ENCODE measurements at places on chromosomes 13 and 19.

DNA sequence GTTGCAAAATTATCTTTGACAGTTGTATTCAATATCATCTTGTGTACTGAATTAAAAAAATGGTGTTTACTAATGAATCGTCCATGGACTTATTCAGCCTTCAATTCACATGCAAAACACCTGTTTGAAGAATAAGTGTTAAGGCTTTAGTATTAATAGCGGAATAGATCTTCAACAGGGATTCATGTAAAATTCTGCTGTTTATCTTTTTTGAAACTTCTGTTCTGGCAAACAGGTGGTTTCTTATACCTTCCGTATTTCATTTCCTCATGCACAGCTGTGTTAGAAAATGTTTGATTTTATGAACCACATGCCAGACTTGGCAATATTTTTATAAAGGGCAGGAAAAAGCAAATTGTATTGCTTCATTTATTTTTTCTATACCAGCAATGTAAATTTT lies 255.7 kb downstream of the DACH1 start:
- DNase-seq, result peak; percentile 54

- DNase-seq, result no peak
Observed at GRCh38 chr13:110350049-110350448, 43.0 kb downstream of the COL4A2 start.

DNA sequence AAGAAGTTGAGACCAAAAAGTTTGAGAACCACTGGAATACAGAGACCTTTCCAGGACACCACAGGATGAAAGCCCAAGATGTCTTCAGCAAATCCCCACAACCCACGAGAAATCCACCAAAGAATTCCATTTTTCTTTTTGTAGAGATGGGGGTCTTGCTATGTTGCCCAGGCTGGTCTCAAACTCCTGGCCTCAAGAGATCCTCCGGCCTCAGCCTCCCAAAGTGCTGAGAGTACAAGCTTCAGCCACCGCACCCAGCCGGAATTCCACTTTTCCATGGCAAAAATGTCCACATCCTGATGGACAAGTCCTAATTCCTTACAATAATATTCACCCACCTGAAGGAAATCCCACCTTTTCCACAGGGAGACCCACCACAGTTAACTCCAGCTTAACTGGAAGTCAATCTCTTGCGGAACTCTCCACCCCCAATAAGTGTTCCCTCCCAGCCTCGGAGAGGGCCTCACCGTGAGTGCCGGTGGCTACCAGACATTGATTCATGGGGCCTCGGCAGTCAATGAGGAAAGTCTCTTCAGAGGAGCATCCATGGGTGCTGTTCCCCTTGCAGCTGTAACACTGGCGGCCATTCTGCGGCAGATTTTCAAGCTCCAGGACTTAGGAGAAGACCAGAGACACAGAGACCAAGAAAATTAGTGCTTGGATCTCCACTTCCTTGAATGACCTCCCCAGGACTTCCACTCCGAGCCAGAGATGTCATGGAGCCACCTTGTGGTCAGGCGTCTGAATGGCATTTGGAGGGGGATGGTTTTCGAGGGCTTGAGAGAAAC lies 12.3 kb upstream of the CADM4 start:
- peak; percentile 11 for DNase-seq

DNA sequence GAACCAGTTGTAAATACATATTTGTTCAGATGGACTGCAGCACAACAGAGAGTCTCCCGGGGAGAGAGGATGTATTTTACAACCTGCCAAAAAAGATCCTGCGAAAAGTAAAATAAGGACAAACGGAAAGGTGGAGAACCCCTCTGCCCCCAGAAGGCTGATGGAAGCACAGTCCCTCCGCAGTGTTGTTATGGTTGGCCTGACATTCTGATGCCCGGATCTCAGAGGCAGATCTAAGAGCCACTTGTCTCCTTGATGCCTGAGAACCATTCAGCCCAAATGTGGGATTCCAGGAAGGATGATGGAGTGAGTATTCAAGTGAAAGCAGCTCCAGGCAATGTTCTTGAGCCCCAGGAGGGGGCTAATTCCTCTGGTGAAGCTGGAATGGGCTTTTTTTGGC lies 458.7 kb downstream of the ZNF536 start:
- no peak for DNase-seq

DNA sequence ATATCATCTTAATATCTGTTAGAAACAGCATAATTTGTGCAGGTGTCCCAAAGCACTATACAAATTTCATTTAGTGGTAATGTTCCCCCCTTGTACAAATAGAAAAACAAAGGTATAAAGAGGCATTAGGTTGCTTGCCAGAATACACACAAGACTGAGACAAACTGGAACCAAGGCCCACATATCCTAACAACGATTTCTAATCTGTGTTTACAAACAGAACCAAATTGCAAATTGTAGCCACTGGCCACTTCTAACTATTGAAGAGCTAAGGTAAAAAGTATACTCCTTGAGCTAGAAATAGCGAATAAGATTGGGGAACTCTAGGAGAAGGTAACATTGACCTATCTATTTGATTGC lies 526.1 kb downstream of the KLF12 start:
- DNase-seq, result no peak

DNA sequence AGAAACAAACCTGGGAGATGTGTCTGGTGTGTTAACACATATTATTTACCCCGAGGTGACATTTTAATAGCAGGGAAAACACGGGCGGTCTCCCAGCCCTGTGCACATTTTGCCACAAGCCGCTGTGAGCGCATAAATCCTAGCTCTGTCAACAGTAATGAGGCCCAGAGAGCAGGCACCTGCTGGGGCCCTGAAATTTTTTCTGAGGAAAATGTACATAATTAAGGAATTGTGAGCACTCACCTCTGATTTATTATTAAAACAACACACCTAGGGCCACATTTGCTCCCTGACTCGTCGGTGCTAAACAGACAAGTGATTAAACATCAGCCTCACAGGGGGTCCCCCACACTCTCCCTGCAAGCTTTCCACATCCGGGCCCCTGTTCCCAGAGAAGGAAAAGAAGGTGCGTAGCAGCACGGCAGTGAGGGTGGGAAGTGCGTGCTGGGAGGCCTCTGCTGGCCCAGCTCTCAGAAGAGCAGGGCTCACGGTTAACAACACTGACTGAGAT lies 616.3 kb downstream of the UQCRFS1 start:
- DNase-seq, result no peak

DNA sequence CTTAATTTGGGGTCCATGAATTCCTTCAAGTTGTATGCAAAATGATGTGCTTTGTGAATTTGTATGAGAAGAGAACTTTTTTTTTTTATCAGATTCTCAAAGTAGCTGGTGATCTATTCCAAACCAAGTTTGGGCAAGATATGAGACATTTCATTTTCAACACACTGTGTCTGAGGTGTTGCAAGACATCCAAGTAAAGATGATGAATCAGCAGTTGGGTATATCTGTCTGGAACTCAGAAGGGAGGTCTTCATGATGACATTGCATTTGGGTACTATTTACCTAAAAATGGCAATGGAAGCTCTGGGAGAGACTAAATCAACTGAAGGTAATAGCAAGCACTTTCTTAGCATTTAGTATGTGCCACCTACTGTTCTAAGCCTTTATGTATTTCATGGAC lies 2.8 kb downstream of the FAM124A start:
- DNase-seq, result no peak

DNA sequence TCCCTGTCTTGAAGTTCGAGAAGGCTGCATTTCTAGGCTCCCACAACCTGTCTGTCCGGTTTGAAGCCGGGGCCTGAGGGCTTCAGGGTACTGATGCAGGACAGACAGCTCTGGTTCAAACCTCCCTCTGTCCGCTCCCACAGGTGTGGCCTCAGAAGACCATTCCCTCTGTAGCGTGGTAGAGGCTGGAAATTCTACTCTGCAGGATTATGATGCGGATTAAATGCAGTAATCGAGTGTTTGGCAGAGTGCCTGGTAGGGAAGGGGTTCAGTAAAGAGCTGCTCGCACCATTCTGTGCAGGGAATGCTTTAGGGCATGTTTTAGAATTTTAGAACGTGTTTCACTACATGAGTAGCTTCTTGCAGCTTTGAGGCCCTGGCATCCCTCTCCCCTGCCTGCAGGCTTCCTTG lies 30.5 kb downstream of the PPP1R37 start:
- no peak for DNase-seq

- DNase-seq, result no peak
Observed at GRCh38 chr19:30371161-30371836, 885 bp upstream of the ZNF536 start.

GRCh38 chr13:40445557-40445990 lies 220.9 kb downstream of the FOXO1 start:
- peak; percentile 7 for DNase-seq

DNA sequence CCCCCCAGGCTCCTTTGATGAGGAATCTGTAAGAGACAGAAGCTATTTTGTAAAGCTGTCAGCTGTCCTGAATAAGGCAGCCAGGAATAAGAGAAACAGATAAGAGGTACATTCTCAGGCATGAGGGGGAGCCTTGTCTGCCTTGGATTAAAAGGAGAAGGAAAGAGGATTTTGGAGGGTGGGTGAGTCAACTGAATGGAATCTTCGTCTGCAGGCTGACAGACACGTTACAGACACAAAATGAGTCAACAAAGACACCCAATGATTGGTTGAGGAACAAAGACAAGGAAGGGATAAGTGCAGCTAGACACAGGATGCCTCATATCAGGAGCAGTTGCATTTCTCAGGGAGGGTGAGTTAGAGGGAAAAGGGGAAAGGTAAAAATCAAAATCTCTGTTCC lies 162.5 kb downstream of the OLFM4 start:
- no peak for DNase-seq

- DNase-seq, result no peak
Observed at GRCh38 chr13:98397861-98398260, 179.0 kb downstream of the STK24 start.

DNA sequence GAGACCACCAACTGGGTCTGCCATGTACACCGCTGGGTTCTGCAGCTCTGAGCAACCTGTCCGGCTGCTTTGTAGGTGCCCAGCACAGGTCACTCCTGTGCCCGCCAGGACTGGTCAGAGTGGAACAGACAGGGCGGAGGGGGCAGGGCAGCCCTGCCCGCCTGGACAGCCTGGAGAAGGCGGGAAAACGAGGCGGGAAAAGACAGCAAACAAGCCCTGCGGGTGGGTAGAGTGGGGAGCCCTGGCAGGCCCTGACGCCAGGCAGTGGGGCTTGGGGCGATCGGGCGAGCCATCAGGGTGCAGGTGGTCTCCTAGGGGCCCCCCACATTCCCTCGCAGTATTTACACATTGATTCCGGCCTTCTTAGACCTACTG lies 533 bp upstream of the UHRF1 start:
- no peak for DNase-seq

DNA sequence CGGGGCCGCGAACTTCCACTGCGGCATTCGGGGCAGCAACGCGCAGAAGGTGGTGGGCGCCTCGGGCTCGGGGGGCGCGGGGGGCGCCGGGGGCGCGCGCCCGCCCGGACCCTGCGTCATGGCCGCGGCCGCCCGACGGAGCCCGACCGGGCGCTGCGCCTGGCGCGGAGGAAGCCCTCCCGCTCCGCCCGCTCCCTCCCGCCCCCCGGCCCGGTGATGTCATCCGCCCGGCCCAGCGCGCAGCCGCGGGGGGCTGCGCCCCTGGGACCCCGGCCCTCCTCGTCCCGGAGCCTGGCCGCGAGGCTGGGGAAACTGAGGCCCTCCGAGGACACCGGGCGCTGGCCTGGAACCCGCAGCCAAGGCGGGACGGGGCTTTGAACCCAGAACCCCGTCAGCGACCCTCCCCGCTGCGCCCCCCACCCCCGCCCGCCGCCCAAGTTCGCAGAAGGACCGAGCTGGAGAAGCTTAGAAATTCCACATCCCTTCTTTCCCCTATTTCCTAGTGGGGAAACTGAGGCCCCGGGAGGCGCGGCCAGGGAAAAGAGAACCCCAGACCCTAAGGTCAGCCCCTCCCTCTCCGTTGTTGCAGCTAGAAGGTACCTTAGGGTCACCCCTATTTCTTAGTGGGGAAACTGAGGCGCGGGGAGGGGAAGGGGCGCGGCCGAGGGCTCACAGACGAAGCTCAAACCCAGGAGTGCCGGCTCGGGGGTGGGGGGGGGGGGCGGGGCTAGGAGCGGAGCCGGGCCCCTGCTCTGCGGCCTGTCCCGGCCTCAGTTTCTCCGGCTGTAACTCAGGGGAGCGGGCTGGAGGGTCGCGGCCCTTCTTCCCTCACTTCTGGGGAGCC lies at the start of gene SHC2:
Gene SHC2, minus strand, starts transcription at position 157 of the 844 bp plus-strand sequence. Its CDS starts 37 bp downstream, at position 120.
- DNase-seq, result no peak

DNA sequence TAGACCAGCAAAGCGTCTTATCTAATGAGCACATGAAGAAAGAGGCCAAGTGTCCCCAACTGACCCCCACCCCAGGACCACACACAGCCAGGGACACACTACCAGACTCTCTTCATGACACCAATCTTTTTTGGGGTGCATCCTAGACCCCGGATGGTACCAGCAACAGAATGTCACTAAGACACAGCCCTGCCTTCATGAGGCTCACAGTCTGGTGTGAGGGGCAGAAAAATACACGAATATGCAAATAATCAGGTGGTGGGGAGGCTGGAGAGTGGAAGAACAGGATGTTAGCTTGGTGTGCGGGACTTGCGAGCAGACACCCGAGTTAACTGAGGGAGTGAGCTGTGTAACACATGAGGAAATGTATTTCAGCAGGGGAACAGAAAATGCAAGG lies 17.5 kb downstream of the AKT2 start:
- DNase-seq, result no peak

DNA sequence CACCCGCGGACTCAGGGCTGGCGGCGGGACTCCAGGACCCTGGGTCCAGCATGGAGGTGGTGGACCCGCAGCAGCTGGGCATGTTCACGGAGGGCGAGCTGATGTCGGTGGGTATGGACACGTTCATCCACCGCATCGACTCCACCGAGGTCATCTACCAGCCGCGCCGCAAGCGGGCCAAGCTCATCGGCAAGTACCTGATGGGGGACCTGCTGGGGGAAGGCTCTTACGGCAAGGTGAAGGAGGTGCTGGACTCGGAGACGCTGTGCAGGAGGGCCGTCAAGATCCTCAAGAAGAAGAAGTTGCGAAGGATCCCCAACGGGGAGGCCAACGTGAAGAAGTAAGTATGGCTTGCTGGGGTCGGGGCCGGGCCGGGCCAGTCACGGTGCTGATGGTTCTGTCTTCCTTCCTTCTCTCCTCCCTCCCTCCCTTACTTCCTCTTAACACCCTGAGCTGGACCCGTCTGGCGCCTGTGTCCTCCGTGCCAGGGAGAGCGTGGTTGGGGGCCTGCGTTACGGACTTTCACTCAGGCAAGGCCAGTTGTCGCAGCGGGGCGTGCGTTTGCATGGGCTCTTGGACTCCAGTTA lies 1.4 kb downstream of the STK11 start:
- peak; percentile 46 for DNase-seq

DNA sequence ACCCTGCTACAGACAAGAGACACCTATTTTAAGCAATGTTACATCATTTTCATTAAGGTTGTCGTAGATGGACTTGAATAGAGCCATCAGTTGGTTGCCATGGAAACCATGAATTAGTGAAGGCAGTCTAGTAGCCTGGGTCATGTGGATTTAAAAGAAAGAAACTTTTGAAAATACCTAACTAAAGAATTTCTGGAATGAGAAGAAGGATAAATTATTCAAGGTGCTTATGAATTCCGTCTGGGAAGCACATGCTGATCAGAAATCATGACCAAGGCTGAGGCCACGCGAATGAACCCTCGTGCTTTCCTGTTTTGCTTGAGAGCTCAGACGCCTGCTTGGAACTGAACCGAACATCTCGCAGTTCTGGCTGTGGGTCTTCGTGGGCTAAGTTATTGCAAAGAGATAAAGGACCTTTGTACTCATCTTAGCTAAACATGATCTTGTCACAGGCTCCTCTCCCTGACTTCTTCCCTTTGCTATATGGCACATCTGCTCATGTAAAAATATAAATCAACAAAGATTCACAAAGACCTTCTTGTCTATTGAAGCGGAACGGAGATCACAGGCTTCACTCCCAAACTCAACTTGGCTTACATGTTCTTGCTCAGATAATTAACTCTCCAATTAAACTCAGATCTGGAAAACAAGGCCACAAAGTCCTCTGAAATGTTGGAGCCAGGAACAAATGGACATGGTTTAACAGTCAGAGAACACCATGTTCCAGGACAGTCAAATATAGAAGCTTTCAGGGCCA lies 140.2 kb downstream of the NUFIP1 start:
- DNase-seq, result no peak
